Skeletal muscle cell (primary cell): ENCODE measurements at places on chromosomes 16 and 17.

DNA sequence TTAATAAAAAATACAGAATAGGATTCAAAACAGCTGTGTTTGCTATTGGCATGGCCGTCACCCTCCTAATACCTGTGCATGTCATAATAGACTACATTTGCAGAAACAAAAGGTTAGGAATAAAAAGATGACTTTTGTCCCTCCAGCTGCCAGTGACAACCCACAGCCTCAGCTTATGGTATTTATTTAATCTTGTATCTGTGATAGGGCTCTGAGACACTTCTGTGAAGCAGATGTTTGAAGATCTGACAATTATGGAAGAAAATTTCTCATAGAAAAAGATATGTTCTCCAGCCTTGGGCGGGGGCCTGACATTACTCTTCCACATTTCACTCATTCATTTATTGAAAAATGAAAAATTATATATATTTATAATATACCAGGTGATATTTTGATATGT lies 62.2 kb downstream of the PITPNC1 start:
- DNase-seq: no peak

DNA sequence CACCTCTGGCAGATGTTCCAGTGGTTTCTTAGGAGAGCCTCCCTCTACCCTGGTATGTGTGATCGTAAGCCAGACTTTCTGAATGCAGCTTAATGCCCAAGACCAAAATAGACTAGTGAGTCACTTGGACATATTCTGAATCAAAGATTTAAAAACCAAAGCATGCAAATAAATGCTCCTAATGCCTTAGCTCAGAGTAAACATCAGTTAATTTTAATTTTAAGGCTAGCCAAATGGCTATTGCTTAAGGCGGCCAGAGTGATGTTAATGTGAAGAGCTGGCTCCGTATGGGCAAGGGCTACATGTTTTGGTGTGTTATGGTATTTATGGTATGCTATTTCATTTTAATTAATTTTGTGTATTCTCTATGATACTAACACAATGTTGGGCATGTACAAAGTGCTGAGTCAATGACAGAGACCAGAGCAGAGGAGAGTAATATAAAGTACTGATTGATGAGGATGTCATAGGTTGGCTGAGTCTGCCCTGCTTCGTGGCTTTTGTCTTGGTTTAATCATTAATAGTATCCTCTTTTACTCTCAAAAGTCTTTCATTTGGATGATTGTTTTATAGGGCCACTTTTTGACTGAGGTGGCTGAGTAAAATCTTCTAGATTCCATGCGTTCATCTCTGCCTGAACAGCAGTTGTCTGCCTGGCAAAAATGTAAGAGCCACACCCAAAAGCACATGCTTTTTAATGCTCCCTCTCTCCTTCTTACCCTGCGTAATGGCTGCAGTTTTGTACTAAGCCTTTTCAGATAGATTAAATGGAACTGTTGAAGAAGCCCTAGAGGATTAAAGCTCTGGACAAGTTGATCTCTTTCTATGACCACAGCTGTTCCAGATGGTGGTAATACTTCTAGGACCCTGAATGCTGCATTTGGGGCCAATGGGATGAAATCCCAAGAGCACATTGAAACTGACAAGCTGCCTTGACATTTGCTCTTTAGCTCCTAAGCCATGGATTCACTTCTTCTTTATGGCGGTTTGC lies 59.6 kb downstream of the MAP2K6 start:
- DNase-seq: no peak

DNA sequence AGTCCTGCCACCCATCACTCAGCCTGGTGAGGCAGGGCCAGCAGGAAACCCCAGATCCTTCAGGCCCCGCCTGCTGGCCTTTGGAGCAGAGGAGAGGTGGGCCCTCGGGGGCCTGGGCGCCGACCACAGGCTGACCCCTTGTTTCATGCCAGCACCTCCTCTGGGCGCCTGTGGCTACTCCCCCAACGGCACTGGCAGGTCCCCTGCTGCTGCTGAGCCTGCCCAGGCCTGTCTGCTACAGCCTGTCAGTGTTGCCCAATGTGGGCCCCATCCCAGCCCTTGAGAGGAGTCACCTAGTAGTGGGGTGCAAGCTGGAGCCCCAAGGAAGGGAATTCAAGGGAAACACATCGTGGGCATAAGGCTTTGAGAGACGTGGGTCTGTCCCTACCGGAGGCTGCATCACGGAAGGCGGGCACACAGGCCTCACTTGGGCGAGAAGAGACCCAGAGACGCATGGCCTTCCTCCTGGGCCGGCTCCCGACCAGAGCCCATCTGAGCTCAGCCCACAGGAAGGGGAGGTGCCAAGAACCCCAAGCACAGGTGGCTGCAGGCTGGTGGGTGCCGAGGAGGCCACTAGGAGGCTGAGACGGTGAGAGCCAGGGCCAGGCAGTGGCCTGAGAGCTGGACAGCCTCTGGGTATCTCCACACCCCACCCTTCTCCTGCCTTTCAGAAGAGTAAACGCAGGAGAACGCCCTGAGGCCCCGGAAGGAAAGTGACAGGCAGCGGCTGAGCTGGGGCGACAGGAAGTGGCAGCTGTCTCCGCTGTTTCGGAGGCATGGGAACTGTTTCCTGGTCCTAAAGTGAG lies 8.0 kb upstream of the FASN start:
- DNase-seq: no peak

GRCh38 chr16:24667244-24667764 lies 62.1 kb upstream of the TNRC6A start:
- no peak for DNase-seq

- no peak for DNase-seq
Observed at GRCh38 chr16:29834079-29834478, 13.8 kb downstream of the MVP start.

- no peak for DNase-seq
Observed at GRCh38 chr16:8402981-8403843, 187.1 kb downstream of the TMEM114 start.

GRCh38 chr16:22195695-22196558 lies 10.2 kb upstream of the EEF2K start:
- peak; percentile 51 for DNase-seq

- DNase-seq: no peak
Observed at GRCh38 chr16:80202831-80203413, 337.9 kb upstream of the DYNLRB2 start.
